NCI-H774 (cell line): ENCODE measurements at places on chromosomes 16 and 17.

- no peak for DNase-seq
Observed at GRCh38 chr17:55709984-55710383, 12.7 kb downstream of the TMEM100 start.

DNA sequence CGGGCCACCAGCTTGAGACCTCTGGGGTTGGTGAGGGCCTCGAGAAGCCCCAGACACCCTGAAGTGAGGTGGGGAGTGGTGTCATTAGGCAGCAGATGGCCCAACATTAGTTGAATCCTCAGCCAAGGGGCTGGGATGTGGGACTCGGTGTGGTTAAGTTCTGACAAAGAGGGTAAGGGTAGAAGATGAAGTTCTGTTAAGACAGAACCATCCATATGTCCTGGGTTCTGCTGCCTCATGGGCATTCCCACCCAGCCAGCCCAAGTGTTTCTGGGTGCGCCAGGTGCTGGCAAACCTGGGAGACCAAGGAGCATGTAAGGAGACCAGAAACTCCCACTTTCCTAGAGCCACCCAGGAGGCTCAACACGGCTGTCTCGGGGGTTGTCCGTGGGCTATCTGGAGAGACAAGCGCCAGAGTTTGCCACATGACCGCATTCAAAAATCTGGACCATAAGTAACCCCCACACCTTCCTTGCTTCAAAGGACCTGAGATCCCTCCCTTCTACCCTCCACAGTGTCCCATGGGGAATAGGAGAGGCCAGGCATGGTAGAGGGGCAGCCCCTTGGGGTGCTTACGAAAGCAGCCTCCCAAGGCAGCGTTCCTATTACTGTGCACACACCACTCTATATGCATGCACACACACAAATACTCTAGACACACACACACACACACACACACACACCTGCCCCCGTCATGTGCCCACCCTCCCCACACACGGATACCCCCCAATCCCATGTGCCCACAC, 128.7 kb downstream of the C16orf78 start:
- no peak for DNase-seq

DNA sequence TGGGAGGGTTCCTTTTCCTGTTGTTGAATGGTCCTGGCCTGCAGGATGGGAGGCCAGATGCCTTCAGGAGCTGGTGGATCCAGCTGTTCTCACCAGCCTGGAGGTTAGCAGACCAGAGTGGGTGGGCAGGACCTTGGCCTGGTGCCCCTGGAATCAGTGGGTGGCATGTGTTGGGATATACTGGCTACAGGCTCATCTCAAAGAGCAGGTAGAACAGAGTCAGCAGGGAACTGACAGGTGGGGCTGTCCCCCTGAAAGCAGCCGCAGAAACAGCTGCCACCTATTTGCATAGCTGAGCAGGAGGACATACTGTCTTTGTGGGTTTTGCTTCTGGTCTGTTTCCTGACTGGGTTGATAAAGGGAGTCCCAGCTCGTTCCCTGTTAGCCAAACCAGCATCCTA, 144.1 kb downstream of the RAB11FIP4 start:
- peak; percentile 6 for DNase-seq

GRCh38 chr17:48006936-48007709, 30.5 kb downstream of the COPZ2 start:
- DNase-seq, result no peak

DNA sequence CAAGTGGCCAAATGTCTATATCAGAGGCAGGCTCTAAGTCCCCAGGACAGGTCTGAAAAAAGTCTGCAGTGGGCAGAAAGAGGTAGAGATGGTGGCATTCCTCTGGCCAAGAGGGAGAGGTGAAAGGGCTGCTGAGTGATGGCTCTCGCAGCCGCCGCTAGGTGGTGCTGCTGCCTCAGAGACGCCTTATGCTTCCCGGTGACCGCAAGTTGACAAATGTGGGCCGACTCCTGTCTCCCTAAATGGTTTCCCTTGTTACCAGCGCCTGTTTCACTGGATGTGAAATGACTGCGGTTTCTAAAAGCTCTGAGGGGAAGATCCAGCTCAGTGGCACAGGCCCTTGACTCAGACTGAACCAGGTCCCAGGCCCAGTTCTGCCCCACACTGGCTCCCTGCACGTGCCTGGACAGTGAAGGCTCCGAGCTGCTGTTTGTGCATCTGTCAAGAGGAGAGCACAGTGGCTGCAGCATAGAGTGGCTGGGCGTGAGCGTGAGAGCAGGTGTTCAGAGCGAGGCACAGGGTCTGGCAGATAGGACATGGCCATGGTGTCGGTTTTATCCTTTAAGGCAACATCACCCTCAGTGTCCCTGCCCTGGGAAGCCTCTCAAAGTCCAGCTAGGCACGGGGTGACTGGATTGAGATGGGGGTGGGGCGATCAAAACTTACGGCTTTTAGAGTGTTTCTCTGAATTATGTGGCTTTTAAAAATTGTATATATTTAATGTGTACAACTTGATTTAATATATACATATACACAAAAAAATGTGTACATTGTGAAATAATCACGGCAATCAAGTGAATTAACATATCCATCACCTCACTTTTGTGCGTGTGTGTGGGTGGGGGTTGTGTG, 19.9 kb downstream of the CLEC16A start:
- DNase-seq, result peak; percentile 75

DNA sequence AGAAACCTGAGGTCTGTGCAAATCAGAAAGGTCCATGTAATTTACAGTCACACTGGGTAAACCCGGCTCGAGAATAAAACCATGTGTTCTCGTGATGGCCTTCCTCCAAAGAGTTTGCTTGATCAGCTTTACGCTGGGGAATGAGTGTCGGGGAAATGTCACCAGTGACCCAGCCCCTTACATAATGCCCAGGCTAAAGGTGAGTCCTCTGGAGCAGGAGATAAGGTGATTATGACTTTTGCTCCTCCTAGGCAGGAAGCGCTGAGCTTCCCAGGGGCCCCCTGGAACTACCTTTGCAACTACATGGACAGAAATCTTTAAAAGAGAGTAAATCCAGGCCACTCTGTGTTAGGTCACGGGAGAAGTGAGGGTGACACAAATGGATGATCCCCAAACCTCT, 15.7 kb downstream of the SLC6A4 start:
- DNase-seq, result no peak

DNA sequence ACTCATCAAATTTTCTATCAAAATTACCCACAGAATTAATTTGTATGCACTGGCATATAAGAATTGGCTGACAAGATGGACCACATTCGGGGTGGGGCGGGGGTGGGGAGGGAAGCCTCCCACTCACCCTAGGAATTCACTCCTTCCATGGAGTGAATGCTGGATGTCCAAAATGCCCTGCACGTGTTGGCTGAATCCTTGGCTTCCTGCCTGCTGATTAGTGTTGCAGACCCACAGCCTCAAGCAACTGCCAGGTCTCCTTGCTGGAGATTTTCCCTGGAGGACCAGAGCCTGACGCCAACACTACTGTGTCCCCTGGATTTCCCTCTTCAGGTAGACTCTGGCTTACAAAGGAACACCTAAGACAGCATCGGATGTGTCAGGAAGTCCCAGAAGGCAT, 575.7 kb upstream of the CDH11 start:
- DNase-seq, result no peak

GRCh38 chr16:80403894-80404293, 136.9 kb upstream of the DYNLRB2 start:
- DNase-seq, result no peak

GRCh38 chr16:54285414-54286089, 1.0 kb downstream of the IRX3 start:
- peak; percentile 36 for DNase-seq

DNA sequence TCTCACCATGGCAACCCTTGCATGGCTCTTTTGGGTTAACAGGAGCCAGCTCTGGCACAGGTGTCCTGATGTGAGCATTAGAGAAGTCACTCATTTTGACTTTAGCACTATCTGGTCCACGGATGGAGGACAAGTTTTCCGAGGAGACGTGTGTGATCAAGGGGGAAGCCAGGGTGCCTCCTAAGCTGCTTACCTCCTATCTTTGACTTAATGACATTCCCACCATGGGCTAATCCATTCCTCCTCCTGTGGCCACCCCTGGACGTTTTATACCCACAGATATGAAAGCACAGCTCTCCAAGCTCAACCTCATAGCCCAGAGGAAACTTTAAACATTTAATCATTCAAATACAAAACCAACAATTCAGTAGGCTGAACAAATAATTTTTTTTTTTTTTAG, 18.8 kb downstream of the MPP2 start:
- no peak for DNase-seq

GRCh38 chr17:17900615-17901520, 64.1 kb upstream of the SREBF1 start:
- DNase-seq, result no peak

GRCh38 chr17:19753051-19753509, 5.0 kb upstream of the ALDH3A1 start:
- DNase-seq, result no peak

DNA sequence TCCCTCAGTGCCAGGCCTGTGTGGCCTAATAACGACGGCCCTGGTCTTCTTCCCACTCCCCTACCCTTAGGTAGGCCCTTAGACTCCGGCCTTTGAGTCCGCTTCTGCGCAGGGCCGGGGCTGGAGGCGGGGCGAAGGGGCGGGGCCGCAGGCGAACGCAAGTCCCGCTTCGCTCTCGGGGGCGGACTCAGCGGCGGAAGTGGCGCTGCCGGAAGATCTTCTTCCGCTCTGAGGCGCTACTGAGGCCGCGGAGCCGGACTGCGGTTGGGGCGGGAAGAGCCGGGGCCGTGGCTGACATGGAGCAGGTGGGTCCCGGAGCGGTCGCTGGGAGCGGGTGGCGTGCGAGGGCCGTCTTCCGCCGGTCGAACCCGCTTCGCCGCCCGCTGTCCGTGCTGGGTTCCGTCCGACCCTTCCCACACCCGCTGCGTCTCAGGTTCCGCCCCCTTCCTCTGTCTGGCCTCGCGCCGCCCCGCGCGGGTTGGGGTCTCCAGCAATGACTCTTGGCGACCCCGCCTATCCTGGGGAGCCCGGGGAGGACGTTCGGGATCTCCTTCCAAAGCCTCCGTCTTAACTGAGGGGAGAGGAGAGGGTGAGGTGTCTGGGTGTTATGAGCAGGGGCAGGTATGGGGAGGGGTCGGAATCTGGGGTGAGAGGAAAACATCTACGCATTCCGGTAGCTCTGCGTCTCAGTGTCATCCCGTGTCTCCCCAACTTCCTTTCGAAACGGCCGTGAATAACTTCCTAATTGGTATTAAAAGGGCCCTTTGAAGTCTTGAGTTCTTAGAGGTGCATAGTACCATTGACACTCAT, at the start of gene STARD3:
STARD3 (plus strand) TSS at position 218 of the 810 bp plus-strand sequence. CDS start 16,388 bp downstream, outside the sequence.
- DNase-seq, result peak; percentile 95

- DNase-seq, result no peak
Observed at GRCh38 chr16:89374393-89374960, 115.9 kb downstream of the ANKRD11 start.

DNA sequence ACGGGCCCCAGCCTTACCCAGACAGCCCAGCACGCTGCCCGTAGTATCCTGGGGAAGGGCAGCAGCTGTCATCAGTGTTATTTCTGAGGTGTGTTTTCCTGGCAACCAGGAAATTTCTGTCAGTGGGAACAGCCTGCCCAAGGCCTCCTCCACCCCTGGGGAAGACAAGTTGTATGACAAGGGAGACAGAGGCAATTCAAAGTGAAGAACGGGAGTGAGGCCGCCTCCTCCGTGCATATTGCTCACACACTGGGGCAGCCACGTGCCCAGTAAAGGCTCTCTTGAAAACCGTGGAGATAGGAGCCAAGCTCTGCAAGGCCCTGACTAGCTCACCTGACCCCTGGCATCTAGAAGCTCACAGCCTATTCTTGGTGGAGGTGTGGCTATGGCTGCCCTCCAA, 57.6 kb downstream of the RAI1 start:
- no peak for DNase-seq

GRCh38 chr17:83187782-83188311, 108.4 kb downstream of the METRNL start:
- no peak for DNase-seq

- no peak for DNase-seq
Observed at GRCh38 chr16:62548095-62548494, 511.9 kb upstream of the CDH8 start.

DNA sequence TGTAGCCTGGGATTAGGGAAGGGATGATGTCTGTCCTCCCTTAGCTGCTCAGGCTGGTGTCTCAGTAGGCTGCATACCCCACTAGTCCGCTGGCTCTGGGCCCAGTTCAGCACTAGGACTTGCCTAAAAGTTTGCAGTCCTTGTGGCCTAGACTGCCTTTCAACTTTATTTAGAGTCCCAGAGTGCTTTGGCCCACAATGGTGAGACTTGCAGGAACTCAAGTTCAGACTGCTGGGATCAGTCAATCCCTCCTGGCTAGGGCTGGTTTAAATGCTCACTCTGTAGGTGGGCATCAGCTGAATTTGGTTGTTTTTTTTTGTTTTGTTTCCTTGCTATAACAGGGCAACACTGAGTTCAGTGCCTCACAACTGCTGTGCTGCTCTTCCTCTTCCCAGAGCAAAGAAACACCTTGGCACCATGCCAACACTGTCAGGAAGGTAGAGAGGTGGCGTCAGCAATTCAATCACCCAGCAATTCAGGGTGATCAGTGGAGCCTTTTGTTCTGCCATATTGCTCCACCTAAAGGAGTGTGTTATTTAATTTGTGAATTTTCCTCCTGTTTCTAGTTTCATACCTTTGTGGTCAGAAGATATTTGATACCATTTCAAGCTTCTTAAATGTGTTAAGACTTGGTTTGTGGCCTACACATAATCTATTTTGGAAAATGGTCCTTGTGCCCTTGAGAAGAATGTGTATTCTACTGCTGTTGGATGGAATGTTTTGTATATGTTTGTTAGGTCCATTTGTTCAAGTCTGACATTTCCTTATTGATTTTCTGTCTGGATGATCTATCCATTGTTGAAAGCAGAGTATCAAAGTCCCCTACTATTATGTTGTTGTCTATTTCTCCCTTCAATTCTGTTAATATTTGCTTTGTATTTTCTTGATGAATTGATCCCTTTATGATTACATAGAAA, 284.0 kb upstream of the PMFBP1 start:
- no peak for DNase-seq

DNA sequence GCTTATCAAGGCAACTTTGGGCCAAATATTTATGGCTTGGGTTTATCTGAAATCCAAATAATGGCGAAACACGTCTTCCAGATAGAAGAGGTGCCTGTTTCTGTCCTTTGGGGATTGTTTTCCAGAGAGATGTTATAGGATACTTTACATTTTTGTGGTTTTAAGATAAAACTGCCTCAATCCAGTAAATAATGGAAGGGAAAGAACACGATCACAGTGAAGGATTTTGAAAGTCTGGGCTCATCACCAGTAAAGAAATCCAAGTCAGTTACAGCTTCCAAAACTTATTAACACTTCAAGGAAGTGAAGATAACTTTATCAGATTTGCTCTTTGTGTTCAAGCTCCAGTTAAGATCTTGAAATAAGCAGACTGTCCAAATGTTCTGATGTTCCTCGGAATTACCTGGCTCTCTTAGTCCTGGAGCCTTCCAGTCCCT, 30.1 kb downstream of the DNAH2 start:
- DNase-seq, result no peak

DNA sequence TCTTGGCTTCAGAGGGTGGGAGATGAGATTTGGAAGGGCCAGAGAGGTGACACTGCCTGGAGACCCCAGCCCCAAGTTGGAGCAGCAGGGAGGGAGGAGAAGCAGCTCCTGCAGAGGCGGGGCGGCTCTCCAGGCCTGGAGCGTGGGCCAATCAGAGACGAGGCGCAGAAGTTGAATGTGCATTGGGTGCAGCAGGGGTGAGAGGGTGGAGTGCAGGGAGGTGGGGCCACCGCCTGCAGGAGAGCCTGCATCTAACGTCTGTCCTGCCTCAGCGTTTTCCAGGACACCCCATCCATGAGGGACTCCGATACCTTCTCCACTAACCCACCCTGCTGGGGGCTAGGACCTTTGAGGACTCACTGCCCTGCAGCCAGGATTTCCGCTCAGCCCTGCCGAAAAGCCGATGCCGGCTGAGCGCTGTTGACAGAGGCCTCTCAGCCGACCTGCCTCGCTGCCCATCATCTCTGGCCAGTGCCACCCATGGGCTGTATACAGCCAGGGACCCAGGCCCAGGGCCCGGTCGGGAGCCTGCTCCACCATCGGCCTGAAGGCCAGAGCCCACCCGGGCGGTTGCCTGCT, 146.2 kb downstream of the ENGASE start:
- DNase-seq, result no peak
